ENCODE measurements at places on chromosomes 13 and 19.
A peak's percentile ranks its signal among the peaks of the same experiment; 100 is the strongest.

DNA sequence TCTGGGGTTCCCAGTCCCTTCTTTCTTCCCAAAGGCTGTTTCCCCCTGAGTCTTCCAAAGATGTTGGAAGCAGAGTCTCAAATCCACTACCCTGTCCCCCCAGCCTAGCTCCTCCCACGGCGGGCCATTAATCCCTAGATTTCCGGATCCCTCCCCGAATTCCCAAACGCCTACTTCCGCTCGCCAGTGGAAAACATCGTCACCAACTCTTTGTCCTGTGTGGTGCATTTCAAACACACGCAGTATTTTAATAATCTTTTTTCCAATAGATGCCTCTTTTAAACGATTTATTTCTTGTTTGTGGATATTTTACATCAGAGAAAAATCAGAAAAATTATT, 610 bp downstream of the ZNF791 start:
- DNase-seq: peak; percentile 9

GRCh38 chr13:106874323-106874722, 306.4 kb upstream of the ARGLU1 start:
- DNase-seq: no peak

DNA sequence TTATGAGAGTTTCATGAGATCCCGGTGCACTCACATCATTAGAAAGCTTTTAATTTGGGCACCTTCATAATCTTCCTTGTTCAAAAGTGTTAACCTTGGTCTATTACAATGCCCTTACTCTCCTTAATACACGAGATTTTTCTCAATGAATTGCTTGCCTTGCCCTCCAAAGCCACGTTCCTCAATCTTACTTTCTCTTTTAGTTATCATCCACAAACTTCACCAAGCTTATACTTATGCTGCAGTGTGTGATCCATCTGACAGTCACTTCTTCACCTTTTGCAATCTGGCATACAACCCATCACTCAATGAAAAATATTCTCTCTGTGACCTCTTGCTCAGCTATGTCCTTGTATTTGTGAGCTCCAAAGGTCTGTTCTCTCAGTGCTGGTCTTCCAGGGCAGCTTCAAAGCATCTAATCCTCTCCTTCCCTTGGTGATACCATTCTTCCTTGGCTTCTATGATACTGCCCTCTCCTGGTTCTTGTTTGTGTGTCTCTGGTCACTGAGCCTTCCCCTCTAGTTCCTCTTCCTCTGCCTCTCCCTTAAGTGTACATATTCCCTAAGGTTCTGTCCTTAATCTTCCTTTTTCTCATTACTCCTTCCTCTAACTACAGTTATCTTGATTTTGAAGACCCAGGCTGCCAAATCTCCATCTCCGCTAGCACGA, 202.2 kb upstream of the STARD13 start:
- DNase-seq: no peak

DNA sequence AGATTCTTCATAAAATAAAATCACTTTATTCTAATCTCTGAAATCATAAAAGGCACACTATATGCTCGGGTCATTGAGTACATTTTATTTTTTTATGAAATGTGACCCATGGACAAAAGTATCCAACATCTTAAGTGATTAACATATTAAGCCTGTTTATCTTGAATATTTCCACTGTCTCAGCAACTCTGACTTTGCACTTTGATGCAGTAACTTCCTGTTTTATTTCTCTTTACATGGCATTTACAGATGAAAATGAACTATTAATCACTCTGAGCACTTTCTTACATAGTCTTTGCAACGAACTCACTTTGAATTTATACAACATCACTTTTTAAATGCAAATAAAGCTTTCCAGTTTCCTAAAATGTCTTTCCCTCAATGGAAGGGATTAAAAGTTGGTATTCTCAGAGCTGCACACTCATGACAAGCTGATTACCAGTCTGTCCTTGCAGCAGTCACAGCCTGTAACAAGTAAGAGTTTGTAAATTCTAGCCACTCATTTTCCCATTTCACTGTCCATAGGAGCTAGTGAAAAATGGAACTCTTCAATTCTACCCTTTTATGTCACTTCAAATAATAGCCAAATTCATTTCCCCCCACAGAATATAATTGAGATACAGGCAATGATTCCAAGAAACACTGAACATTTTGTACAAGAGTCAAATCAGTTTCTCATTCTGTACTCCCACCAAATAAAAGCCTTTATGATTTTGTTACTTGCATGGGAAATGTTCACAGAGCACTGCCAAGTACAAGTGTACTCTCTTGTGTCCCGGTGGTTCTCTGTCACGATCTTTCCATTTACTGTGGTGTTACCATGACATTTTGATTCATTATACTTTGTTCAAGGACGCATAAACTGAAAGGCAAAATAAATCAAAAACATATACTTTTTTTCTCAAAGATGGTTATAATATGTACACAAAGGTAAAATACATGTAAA, 1968.9 kb downstream of the PCDH9 start:
- DNase-seq: no peak

- DNase-seq: no peak
Measured at GRCh38 chr19:18388100-18388959, 2.4 kb downstream of the GDF15 start.
